ENCODE measurements at places on chromosomes 5 and 9.

GRCh38 chr5:15575666-15576065, 75.7 kb downstream of the FBXL7 start:
- no peak for DNase-seq

- DNase-seq = no peak
Observed at GRCh38 chr9:117092582-117092981, 322.3 kb downstream of the ASTN2 start.

DNA sequence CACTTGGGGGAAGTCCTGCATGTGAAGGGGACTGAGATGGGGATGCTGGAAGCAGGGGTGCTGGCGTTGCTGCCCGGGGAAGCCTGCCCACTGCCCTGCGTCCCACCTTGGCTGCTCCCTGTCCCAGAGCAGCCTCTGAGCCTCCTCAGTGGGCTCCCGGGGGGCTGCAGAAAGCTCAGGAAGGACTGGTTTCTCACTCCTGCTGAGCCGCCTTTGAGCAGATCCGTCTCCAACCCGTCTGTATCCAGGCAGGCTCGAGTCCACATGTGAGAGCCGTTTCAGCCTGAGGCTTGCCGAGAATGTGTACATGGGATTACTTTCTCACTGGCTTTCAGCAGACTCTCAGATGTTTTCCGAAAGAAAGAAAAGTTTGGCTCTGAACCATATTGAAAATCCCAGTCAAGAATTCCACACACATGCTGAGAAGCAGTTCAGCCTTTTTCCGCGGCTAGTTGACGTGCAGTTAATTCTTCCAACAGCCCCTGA, 95.3 kb upstream of the COL5A1 start:
- no peak for DNase-seq

DNA sequence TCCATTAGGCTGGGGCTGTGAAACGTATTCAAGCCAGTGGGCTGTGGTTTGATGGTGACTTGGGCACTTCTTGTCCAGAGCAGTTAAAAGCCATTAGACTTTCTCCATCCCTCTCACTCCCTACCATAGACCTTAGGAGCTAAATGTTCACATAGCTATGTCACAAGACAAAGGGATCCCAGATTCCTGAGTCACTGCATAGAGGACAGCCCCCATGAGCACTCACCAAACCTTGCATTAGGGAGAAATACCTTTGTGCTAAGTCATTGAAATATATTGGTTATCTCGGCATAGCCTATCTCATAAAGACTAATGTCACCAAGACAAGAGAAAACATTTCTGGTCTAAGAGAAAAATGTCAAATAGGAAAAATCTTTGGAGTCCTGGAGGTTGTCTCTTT, 104.3 kb downstream of the TRPM6 start:
- no peak for DNase-seq

DNA sequence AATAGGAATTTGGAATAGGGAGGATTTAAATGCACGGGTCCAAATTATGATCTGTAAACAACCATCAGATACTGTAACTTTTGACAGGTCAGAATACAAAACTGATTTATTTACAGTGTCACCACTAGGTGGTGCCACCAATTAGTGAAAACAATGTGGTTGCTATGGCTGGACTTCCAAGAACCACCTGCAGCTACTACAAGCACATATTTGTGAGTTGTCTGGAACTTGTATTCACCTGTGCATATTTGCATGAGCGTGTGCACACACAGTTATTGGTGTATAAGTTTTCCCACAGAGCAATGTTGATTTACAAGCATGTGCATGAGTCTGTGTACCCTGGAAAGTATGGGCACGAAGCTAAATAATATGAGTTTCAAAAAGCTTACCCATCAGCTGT, 3.0 kb upstream of the HRCT1 start:
- DNase-seq = peak; percentile 38

- peak; percentile 68 for DNase-seq
Observed at GRCh38 chr5:111530298-111530740, 18.0 kb upstream of the STARD4 start.

- no peak for DNase-seq
Observed at GRCh38 chr9:121296213-121297127, 28.5 kb downstream of the GSN start.

DNA sequence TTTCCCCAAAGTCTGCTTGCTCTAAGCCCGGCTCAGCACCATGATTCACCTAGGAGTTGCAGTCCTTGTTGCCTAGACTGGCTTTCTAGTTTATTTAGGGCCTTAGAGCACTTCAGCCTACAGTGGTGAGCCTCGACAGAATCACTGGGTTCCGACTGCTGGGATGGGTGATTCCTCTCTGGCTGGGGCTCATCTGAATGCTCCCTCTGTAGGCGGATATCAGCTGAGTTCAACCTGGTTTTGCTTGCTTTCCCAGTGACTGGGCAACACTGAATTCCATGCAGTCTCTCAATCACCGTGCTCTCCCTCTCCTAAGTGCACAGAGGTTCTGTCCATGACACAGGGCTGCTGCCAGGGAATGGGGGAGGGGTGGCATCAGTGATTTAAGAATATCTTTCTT, 54.1 kb downstream of the OSMR start:
- DNase-seq = no peak

DNA sequence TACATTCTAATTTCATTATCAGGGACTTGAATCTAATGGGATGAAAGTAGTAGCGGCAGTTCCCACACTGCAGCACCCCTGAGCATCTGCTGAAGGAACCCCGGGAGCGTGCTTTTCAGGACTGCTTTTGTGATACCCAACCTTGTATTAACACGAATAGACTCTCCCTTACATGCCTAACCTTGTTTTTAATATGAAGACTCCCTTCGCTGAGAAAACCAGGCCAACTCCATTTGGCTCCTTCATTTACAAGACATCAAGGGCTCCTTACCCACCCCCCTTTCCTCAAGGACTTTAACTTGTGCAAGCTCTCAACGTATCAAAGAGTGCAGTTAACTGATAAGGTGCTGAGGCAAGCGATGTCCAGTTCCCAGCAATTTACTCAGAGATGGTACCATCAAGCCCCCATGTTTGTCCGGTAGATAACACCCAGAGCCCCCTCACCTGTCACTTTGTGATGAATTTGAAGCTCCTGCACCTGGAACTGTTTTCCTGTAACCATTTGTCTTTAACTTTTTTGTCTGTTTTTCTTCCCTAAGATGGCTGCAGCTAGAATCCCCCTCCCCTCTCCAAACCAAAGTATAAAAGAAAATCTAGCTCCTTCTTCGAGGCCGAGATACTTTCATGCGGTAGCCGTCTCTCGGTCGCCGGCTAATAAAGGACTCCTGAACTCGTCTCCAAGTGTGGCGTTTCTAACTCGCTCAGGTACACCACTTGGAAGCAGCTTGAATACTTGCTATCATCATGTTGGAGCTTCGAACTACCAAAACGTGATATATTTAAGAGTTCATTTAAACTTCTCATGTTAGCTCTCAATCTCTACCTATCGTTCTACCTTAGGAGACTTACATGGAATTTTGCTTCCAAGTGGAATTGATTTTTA, 10.7 kb downstream of the HNRNPH1 start:
- no peak for DNase-seq

DNA sequence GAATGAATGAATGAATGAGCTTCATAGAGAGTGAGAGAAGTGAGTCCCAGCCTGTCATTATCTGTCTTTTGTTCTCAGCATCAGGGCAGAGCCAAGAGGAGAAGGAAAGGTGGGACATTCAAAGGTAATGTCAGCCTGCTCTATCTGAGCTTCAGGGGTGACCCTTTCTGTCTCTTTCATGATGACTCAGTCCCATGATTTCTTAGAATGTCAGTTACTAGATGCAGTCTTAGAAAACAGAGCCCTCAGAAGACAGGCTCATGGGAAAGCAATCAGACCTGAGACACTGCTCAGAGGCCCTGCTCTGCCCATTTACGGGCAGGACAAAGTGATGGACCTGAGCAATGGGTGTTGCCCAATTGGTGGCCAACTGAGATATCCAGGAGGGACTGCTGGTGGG, 1.1 kb downstream of the SPATA31D1 start:
- DNase-seq = no peak

GRCh38 chr5:14438195-14438606, 143.4 kb upstream of the OTULINL start:
- no peak for DNase-seq

GRCh38 chr5:66904189-66904588, 292.4 kb downstream of the CD180 start:
- DNase-seq = no peak

DNA sequence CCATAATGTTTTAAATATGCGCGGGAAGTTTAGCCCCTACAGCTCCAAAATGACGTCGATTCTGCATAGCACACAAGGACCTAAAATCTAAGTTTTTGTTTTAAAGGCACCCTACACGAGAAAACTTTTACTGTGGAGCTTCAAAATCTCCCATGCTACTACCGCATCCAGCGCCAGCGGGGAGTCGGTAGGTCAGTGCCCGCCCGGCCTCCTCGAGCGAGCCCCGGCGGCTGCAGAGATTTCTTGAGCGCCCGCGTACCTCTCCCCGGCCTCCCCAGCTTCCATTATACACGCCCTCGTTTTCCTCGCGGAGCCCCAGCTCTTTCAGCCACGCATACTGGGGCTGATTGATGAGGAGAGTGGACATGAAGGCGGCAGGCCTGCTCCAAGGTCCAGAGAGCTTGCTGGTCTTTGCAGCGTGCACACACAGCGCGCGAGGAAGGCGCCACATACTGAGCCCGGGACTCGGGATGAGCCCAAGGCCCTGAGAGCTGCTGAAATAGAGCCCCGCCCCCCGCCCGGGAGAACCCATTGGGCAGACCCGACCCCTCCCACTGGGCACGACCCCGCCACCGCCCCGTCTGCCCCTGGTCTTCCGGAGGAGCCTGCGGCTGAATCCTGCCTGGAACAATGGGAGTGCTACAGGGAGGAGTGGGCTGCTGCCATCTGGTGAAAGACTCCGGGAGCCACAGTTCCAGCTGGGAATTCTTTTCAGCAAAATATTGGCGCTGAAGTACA, at the start of gene ALDH7A1:
ALDH7A1 (minus strand) TSS at position 472 of the 738 bp plus-strand sequence; CDS start at position 451, 21 bp downstream.
- peak; percentile 21 for DNase-seq

DNA sequence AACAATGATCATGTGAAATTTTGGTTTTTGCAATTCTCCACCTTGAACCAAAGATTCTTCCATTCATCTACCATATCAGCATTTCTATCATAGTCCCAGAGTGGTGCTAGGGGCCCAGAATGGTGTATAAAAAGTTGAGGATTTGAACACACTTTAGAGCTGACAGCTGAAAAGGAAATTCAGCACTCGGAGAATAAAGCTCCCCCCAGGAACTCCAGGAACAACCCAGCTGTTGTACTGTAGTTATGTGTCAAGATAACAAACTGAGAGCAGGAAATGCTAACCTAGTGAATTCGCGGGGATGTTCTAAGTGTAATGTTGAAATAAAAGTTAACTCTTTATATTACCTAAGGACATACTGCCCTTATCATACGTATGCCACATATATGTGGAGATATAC, 216.7 kb downstream of the NFIB start:
- DNase-seq = no peak

GRCh38 chr9:113719919-113720318, 156.2 kb upstream of the ZNF618 start:
- DNase-seq = no peak

DNA sequence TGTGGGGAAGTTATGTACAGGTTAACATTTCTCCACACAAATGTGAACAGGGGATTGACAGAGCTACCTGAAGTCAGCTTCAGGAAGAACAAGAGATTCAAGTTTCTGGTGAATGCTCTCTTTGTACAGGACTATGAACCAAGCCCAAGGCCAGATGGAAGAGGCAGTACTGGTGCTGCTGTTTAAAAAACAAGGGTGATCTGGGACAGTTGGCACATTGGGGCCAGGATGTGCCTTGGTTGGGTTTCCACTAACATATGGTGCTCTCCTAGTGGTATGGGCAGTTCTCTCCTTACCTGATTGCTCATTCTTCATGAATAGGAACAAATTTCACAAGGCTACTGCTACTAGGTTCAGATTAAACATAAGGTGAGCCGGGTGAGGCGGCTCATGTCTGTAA, 40.0 kb downstream of the MTMR12 start:
- DNase-seq = no peak

- no peak for DNase-seq
Observed at GRCh38 chr9:29564564-29564963, 1991.3 kb upstream of the C9orf72 start.

- DNase-seq = no peak
Observed at GRCh38 chr9:84856181-84856632, 186.7 kb downstream of the NTRK2 start.

GRCh38 chr9:89748021-89748670, 143.3 kb downstream of the GADD45G start:
- DNase-seq = no peak

GRCh38 chr9:14318934-14319580, 5.1 kb upstream of the NFIB start:
- no peak for DNase-seq

GRCh38 chr5:114101153-114101552, 260.7 kb upstream of the KCNN2 start:
- no peak for DNase-seq

- no peak for DNase-seq
Observed at GRCh38 chr5:161064297-161064696, 212.3 kb upstream of the ATP10B start.

- DNase-seq = no peak
Observed at GRCh38 chr5:38292228-38292627, 33.9 kb downstream of the EGFLAM start.

- DNase-seq = no peak
Observed at GRCh38 chr5:56705217-56705616, 110.1 kb upstream of the MAP3K1 start.

GRCh38 chr5:11962122-11962521, 57.9 kb upstream of the CTNND2 start:
- DNase-seq = no peak

- DNase-seq = no peak
Observed at GRCh38 chr9:124188331-124189110, 69.2 kb upstream of the NEK6 start.

DNA sequence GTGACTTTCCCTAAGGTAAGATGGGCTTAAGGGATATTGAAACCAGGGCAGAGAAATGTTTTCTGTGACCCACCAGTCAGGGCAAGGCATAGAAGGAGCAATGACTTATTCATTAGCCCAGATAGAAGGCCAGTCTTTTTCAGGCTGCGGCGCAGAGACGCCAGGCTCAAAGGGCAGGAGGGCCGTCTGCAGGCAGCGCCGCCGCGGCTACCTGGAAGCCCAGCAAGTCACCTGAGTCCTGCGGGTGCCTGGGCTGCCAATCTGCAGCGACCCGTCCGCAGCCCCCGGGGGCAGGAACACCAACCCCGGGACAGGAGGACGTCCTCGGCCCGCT, 322 bp upstream of the SH3GL2 start:
- DNase-seq = no peak

DNA sequence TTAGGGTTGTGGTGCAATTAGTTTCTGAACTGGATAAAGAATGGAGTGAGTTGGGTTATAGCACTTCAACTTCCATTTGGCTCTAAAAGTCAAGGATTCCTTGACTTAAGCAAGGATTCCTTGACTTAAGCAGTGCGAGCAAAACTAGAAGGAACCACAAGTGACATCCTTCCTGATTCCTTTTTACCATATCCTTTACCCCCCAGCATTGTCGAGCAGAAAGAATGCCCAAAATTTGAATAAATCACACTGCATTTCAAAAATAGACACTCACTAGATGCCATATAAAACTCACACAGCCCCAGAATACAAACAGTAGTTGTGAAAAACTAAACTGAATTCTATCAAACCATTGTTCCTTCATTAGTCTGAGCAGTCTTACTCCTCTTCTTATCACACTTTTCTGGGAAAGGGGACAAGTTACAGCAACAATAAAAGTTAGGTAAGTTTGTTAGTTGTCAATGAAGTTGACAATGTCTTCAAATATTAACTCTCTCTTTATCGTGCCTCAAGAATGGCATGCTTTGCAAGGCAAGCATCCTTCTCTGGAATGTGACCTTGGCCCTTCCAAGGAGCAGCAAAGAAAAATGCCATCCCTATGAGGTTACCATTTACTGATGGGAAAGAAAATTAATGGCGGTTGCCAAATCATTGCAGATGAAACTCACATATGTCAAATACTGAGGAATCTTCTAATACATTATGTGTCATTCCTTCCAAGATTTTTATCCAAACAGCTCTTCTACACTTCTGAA, 273.3 kb upstream of the ANKRD55 start:
- no peak for DNase-seq

Data from activated T-cell treated with anti-CD3 and anti-CD28 coated beads for 24 hours (primary cell).